ENCODE measurements at places on chromosomes 4 and X.

- no peak for DNase-seq
Observed at GRCh38 chr4:17327591-17327990, 184.3 kb downstream of the QDPR start.

GRCh38 chrX:154376774-154377173, 2.3 kb upstream of the EMD start:
- no peak for DNase-seq

- DNase-seq, result no peak
Observed at GRCh38 chr4:172666711-172667368, 501.8 kb upstream of the GALNT7 start.

- no peak for DNase-seq
Observed at GRCh38 chrX:51834076-51834475, 59.3 kb upstream of the MAGED1 start.

- DNase-seq, result no peak
Observed at GRCh38 chr4:46073778-46074177, 50.1 kb downstream of the GABRG1 start.
